ENCODE measurements at places on chromosomes 12 and 14.

DNA sequence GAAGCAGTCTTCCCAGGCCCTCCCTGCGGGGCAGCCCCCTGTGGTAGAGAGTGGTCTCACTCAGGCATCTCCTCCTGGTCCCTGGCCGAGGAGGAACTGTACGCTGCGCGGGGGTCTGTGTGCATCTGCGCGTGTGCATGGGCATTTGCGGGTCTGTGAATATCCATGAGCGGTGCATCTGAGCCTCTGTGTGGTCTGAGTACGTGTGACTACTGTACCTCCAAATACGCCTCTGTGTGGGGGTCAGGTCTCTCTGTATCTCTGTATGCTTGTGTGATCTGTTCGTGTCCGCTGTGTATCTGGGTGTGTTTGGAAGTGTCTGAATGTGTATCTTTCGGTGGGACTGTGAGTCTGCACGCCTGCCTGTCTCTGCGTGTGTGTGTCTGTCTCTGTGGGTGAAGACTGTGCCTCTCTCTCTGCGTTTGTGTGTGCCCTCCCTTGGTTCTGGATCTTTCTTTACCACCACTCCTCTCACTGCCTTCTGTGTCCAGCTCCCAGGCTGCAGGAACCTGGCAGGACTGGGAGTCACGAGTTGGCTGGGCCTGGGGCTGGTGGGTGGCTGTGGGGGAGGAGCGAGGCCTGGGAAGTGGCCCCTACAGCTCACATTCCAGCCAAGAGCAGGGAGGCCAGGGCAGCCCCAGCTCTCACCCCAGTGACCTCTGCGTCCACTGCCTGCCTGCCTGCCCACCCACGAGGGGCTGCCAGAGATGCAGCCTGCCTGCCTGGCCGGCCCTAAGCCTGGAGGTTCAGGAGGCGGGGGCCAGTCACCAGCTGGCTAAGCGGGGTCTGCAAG is 1.1 kb upstream of the PGF start:
- no peak for DNase-seq

DNA sequence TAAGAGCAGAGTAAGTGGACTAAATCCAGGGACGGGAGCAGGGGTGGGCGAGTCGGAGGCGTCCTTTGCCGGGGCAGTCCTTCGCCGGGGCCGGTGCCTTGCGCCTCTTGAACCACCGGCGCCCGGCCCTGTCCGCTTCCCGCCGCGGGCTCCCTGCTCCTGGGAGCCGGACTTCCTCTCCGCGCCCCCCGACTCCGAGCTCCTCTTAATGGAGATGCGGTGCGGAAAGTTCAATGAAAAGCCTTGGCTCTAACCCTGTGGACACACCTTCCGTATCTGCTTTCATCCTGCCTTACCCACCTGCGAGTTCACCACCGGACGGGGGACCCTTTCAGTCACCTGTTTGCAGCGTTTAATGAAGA is 412 bp downstream of the FGFR1OP2 start:
- DNase-seq = no peak

DNA sequence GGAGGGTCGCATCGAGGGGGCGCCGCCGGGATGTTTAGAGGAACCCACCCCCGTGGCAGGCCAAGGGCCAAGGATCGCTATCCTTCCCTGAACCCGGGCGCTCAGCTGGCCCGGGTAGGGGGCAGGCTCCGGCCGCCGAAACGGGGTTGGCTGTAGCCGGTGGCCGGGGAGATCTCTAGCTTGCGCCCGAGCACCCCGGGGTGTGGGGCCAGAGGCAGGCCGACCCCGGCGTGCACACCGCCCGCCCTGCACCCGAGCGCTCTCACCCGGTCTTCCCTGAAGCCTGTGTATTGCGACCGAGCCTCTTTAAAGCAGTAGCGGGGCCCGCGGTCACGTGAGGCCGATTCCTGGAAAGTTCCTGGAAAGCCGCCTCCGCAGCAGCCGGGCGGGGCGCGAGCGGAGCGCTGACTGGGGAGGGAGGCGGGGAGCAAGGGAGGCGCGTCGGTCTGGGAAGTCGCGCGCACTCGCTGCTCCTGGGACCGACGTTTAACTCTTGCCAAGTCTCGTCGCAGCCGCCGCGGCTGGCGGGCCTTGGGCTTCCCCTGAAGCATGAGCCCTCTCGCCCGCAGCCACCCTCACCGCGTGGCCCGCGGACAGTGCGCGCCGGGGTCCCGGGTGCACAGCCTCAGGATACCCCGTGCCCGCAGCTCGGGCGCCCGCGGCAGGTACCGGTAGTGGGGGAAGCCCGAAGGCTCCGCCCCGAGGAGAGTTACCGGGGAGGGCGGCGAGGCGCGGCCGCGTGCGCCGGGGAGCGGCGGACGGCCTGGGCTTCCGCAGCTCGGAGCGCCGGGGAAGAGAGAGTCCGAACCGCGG is 1.7 kb upstream of the SOCS2 start:
- DNase-seq = peak; percentile 94

DNA sequence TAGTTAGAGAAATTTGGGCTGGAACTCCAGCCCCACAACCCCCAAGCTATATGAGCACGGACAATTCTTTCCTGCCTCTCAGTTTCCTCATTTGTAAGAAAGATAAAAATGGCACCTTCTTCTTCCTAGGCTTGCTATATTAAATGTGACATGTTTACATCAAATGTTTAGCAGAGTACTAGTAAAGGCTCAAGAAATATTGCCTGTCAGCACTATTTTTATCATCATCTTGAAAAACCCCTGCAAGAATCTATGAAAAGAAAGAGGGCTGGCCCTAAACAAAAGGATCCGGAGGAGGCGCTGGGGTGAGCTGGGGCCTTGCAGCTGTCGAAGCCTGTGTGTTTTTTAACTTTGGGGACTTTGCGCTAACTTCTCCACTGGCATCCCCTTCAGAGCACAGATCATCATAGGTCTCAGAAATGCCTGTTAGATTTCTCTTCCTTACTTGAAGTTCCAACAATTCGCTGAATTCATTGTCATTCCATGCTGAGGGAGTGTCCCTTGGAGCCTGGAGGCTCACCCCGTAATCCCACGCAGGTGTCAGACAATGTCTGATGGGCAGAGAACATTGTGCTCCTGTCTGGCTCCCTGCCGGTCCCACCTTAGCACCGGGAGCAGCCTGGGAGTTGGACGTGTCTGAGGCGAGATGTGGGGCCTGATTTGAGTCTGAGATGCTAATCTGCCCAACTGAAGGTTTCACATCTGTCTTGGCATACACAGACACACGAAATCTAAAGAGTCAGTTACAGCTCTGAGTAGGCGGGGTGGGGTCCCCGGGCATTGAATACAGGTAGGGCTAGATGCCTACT is 206.8 kb downstream of the NUAK1 start:
- DNase-seq = no peak

GRCh38 chr12:76470028-76470939 is 89.3 kb downstream of the OSBPL8 start:
- DNase-seq = peak; percentile 67

- DNase-seq = no peak
These were observed 11.6 kb downstream of the GALNT6 start for GRCh38 chr12:51379571-51379970.

DNA sequence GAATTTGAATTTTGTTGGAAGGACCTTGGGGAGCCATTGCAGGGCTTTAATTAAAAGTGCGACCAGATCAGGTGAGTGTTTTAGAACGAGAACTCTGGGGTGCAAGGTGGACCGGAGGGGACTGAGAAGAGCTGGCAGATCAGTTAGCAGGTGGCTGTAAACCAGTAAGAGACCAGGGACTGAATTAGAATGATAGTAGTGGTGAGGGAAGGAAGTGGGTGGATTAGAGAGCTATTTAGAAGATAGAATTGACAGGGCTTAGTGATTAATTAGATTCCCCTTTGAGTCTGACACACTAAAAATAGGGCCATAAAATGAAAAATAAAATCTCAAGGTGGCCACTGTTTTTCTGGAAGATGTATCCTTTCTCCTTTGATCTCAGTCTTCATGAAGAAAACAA is 44.8 kb downstream of the PLXNC1 start:
- no peak for DNase-seq

- DNase-seq = peak; percentile 87
These were observed 22.1 kb downstream of the LGMN start for GRCh38 chr14:92726135-92726932.

DNA sequence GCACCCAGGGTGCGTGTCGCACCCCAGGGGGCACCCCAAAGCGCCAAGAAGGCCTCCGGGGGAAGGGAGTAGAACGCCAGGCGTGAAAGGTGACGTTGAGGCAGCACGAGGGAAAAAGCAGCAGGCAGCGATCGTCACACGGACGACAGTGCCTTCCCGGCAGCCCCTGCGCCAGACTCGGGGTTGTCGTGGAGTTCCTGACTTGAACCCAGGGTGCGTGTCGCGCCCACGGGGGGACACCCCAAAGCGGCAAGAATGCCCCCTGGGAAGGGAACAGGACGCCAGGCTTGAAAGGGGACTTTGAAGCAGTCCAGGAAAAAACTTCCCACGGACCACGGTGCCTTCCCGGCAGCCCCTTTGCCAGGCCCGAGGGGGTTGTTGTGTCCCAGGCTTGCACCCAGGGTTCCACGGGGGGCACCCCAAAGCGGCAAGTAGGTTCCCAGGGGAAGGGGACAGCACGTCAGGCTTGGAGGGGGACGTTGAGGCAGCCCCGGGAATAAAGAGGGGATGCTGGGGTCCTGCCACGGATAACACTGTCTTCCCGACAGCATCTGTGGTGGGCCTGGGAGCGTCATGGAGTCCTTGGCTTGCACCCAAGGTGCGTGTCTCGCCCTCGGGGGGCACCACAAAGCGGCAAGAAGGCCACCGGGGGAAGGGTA is 159.2 kb upstream of the ALG10B start:
- no peak for DNase-seq

DNA sequence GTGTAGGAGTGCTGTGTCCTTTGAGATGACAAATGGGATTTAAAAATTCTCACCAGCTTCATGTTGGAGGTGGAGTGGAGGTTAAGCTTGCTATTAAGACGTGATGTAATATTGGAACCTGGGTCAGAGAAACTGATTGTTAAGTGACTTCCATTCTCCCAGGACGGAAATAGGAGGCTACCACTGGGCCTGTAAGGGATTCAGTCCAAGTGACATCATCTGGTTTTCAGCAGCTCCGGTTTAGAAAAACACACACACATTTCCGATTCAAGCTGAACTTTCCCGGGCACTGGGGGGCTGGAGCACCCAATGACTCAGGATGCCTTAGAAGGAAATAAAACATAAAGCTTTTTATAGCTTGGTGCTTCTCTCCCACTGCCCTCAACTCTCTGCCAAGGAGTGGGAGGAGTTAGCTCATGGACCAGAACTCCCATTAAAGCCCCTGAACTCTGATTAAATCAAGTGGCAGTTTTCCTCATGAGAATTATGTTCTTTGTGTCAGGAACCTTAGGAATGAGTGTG is 12.4 kb downstream of the CALM1 start:
- DNase-seq = peak; percentile 99

DNA sequence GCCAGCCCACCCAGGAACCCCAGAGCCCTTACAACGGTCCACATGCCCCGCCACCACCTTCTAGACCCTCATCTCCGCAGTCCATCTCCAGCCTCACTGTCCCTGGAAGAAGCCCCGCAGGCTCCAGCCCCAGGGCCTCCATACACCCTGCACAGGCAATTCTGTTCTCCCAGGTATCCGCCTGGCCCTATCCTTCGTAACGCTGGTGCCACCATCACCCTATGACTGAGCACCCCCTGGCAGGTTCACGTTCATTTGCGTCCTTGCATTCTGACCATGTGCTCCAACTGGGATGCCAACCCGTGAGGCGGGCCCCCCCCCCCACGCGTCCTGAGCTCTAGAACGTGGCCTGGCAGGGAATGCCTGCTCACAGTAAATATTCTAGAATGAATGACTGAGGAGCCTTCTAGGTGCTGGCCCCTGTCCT is 675 bp upstream of the SCARB1 start:
- DNase-seq = no peak

GRCh38 chr14:100111931-100112704 is 46.9 kb downstream of the EVL start:
- no peak for DNase-seq

GRCh38 chr14:51168215-51168613 is 71.8 kb upstream of the TMX1 start:
- no peak for DNase-seq

- no peak for DNase-seq
These were observed 66.4 kb downstream of the CHST11 start for GRCh38 chr12:104522985-104523722.

- DNase-seq = no peak
These were observed 38.8 kb downstream of the HSD17B6 start for GRCh38 chr12:56801661-56802622.

- DNase-seq = no peak
These were observed 24.6 kb downstream of the ZFP36L1 start for GRCh38 chr14:68768316-68768715.

DNA sequence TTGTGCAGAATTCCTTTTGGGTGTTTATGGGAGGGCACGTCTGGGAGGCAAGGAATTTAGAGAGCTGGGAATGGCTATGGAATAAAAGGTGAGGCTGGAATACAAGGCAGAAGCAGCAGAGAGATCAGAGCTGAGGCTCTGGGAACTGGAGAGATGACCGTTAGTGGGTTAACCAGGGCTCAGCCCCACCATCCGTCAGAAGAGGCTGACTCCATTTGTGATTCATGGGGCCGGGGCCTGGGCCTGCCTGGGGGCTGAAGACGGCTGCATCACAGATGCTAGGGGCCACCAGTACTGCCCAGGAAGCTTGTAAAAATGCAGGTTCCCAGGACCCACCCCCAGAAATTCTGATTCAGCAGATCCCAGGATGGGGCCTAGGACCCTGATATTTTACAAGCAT is 398.1 kb downstream of the MED13L start:
- no peak for DNase-seq

GRCh38 chr14:93797536-93797935 is 9.3 kb upstream of the PRIMA1 start:
- no peak for DNase-seq

GRCh38 chr14:92421751-92422150 is 91.8 kb upstream of the RIN3 start:
- DNase-seq = no peak

DNA sequence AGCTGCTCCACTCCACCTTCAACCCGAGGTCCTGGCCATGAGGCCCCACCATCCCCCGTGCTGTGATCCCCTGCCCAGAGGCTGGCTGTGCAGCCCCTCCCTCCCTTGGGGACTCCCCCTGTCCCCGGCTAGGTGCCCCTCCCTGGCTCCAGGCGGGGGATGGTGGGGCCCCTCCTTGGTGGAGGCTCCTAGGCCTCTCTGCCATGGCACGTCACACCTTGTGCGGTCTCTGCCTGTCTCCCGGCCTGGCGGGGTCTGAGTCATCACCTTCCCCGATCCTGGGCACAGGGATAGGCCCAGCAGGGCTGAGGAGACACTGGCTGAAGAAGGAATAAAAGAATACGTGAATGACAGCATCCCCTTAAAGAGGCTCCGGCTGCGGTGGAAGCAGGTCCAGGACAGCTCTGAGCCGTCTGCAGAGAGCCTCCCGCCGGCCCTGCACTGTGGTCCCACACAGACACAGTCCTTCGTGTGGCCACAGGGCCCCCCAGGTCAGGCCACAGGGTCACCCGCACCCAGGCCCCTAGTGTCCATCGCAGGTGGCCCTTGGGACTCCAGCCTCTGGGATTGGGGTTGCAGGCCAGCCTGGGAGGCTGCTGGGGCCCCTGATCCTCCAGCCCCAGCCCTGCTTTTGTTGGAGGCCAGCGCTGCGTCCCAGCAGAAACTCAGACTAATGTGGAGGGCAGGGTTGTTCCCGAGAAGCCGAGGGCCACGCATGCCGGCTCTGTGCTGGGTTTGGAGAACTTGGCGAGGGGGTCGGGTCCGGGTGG is 43.6 kb downstream of the KIF26A start:
- no peak for DNase-seq

GRCh38 chr14:104075530-104076151 is 9.9 kb upstream of the ASPG start:
- peak; percentile 20 for DNase-seq

Measured in kidney capillary endothelial cell (primary cell).